ENCODE measurements at places on chromosomes 1 and 21. TPM values are rescaled to one million over a fixed set of nuclear protein-coding genes. Genes with fewer than 3 reads are reported as not detected.
A peak's percentile ranks its signal among the peaks of the same experiment; 100 is the strongest.

- DNase-seq = no peak
Observed at GRCh38 chr1:53077599-53077965, 15.6 kb downstream of the PODN start.

GRCh38 chr1:114152508-114153260, 985 bp downstream of the SYT6 start:
- no peak for DNase-seq

- DNase-seq = no peak
Observed at GRCh38 chr1:207857447-207857846, 53.5 kb downstream of the CD34 start.

DNA sequence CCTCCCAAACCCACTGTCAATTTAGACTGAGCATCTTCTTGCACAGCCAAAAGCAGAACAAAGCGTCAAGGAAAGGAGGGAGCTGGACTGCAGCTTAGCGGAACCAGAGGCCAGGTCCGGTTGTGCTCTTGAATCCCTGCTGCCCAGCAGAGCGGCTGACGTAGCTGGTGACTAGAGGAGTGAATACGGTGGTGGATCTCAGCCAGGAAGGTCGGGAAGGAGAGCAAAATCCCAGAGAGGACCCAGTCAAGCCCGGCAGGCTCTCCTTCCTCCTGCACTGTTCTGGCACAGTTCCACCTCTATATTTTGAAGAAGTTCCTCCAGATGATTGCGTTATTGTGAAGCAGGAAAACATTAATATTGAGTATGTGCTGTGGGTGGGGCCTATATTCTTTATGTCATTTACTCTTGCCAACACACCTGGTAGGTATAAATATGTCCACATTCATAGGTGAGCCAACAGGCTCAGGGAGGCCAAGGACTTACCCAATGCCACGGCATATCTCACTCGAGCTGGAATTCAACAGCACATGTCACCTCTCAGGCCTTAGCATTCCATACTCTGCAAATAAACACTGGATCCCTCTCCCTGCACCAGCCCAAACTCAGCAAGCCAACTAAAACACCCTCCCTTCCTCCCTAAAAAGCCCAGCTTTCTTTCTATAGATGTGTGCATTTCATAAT, 23.6 kb upstream of the ABCB10 start:
- no peak for DNase-seq

GRCh38 chr21:25890001-25890400, 155.2 kb downstream of the GABPA start:
- no peak for DNase-seq

DNA sequence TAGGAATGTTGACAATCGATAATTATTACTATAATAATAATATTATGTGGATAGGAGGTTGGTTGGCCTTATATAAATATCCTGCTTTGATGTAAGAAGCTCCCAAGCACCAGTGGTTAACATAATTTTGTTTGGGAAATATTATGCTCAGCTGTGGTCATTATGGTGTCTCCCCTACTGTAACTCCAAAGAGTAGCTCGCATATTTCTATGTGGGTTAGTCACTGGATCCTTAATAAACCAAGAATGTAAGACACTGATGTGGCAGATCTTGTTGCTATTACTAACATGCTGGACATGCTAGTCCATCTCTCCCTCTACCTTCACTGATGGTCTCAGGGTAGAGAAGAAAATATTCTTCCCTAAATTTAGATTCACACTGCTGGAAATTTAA, 79.2 kb upstream of the RALGPS2 start:
- no peak for DNase-seq

DNA sequence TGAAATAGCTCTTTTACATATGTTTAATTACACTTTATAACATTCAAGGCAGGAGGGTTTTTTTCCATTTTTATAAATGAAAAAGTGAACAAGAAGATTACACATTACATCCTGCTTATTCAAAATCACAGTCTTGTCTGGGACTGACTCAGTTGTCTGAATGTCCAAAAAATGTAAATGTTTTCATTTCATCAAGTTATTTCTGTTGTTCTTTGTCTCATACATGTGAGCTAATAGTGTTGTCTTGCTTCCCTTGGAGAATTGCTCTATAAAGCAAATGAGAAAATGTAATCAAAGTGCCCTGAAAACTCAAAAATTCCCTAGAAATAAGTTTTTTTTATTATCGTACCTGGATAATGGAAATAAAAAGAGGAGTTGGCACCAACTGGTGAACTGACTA, 242.9 kb downstream of the GRIK1 start:
- DNase-seq = no peak

- DNase-seq = no peak
Observed at GRCh38 chr1:5611851-5612250, 380.4 kb downstream of the NPHP4 start.

DNA sequence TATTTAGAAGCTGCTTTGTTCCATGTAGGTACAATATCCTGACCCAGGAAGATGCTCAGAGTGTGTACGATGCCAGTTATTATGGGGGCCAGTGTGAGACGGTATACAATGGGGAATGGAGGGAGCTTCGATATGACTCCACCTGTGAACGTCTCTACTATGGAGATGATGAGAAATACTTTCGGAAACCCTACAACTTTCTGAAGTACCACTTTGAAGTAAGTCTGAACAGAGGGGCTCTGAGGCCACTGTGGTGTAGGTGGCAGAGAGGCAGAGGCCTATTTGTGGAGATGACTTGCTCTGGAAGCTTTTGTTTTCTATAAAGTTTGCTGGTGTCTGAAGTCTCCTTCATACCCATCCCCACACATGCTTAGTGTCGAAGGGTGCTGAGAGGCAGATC, 26.8 kb downstream of the C8A start:
- no peak for DNase-seq

GRCh38 chr1:20589331-20590278, 708 bp downstream of the CDA start:
- no peak for DNase-seq

DNA sequence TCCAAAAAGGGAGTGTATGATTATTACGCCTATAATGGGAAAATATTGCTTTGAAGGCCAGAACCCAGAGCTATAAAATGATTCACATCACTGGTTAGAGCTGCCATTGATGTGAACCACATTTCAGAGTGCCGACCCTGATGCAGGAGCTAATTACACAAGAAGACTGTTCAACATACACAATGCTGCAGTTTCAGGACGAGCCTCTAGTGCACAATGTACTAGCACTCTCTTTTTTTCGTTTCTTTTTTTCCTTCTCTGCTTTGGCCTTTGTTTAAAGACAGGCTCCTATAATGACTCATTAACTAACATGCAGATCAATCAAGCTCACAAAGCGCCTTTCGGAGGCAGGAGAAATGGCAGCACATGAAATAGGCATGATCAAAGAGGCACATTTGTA, 66.0 kb upstream of the HMGB4 start:
- DNase-seq = no peak

- no peak for DNase-seq
Observed at GRCh38 chr1:25566730-25567341, 23.4 kb downstream of the LDLRAP1 start.

GRCh38 chr1:162470216-162470615, 27.4 kb upstream of the UHMK1 start:
- DNase-seq = no peak

DNA sequence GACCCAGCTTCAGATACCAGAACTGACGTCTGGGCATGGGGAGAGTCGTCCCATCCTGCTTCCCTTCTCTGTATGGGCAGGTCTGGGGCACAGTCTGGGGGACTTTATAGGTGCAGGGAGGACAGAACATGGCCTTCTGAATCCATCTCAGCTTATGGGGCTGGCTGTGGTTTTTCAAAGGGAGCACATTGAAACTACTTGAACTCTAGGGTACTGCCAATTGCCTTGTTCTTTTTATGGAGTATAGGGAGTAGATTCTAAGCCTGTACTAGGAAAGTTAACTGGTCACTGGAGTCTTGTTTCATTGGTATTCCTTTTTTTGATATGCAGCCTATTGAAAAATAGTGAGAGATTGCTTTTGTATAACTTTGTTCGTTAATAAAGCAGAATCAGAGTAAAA, 90.2 kb downstream of the ATP5PO start:
- DNase-seq = no peak

DNA sequence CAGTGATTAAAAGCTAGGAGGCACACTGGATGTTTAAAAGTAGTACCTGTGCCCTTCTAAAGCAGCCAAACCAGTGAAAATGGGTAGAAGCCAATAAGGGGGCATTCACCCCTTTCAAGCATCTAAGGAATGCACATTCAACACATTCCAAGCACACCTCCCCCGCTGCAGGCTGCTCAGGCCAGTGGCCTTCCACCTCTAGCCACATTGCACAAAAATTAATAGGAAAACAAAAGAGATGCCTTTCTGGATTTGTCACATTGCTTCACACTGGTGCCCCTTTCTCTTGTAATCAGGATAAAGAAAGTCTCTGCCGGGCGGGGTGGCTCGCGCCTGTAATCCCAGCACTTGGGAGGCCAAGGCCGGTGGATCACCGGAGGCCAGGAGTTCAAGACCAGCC, 834.0 kb downstream of the USP25 start:
- DNase-seq = peak; percentile 81

DNA sequence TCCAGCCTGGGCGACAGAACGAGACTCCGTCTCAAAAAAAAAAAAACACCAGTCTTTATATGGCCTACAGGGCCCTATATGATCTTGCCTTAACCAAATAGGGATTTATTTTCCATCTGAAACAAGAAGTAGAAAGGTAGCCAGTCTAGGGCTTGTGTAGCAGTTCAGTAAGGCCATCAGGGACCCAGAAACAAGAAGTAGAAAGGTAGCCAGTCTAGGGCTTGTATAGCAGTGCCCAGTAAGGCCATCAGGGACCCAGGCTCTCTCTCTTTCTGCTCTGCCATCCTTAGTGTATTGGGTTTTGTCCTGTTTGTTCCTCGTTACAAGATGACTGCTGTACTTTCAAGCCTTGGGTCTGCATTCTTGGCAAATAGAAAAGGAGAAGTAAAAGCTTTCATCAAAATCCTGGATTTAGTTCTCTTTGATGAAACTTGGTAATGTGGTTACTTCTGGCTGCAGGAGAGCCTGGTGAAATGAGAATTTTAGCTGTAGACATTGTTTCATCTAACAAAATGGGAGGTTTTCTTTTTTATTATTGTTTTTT, 46.1 kb downstream of the PKN2 start:
- no peak for DNase-seq

DNA sequence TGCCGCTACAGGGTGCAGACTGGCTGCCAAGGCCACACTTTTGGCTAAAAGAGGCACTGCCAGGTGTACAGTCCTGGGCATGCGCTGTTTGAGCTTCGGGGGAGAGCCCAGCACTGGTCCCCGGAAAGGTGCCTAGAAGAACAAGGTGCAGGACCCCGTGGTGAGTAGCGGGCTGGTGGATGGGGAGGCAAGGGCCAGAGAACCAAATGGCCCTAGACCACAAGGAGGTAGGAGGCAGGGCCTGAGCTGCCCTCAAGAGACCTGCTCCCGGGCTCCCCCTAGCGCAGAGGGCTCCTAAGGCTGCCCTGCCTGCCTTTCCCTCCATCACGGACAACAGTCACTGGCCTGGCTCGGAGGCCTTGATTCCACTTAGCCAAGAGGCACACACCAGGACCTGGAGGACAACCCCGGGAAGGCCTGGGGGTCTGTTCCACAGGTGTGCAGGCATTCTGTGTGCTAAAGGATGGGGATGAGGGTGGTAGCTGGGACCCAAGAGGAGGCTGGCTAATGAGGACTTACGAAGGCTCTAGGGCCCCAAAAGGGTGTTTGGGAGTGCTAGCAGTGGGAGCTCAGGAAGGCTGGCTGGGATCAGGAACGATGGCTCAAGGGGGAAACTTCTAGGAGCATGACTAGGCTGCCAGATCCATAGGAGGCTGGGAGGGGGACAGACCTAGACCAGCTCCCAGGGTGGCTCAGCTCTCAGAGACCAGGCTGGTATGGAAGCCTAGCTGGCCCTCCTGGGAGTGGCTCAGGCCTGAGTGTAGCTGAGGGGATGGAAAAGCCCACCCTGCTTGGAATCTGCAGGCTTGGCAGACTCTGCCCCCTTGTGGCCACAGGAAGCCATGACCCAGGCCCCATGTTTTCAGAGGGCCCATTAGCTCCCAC, 742 bp downstream of the ARTN start:
- DNase-seq = no peak

GRCh38 chr1:59485949-59486348, 189.1 kb downstream of the FGGY start:
- no peak for DNase-seq

- no peak for DNase-seq
Observed at GRCh38 chr1:41282679-41283317, 40.7 kb upstream of the SCMH1 start.

GRCh38 chr1:50417507-50417906, 5.7 kb downstream of the DMRTA2 start:
- no peak for DNase-seq

DNA sequence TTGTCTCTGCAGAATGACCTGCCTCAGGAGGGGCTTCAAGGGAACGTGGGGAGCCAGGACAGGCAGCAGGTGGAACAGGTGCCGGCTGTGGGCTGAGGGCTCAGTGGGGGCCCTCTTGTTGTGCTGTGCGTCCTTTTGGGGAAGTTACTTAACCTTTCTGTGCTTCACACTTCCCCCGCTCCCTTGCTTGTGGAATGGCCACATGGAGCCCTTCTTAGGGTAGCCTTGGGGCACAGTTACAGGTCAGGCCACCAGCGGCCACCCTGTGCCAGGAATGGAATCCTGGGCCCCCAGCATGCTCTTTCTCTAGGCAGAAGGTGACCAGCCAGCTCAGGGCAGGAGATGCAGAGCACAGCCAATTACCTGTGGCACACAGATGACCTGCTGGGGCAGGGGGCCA, 2.6 kb downstream of the IKBKE start:
- no peak for DNase-seq

GRCh38 chr21:44723177-44724131, 12.1 kb upstream of the TSPEAR start:
- DNase-seq = no peak

GRCh38 chr1:235844776-235845175, 21.9 kb downstream of the LYST start:
- no peak for DNase-seq

GRCh38 chr1:115184260-115184950, 95.1 kb upstream of the TSPAN2 start:
- DNase-seq = no peak

Gene LINGO4
- total RNA-seq = not detected

Gene TNFSF4
- 0.35 TPM for total RNA-seq

Gene LAPTM5
- 2.2 TPM for total RNA-seq

Gene TMPRSS15
- not detected for total RNA-seq

Gene CHI3L2
- total RNA-seq = not detected

Gene COG2
- 20.3 TPM for total RNA-seq

Gene MRPL24
- 47.7 TPM for total RNA-seq

Gene SPRR3
- not detected for total RNA-seq

Gene CYP4A22
- not detected for total RNA-seq

Gene HPDL
- total RNA-seq = 2.9 TPM

Gene LRRC7
- total RNA-seq = not detected

Gene SPRR1B
- total RNA-seq = 0.75 TPM

Gene RERE
- total RNA-seq = 18.0 TPM

Gene KRTAP12-2
- total RNA-seq = not detected

Gene SLC44A5
- total RNA-seq = 0.07 TPM

Gene RAB7B
- not detected for total RNA-seq

Gene BCL2L15
- total RNA-seq = 0.14 TPM

Gene DMBX1
- total RNA-seq = not detected

Gene TFF2
- not detected for total RNA-seq

Gene IFI44
- 1.3 TPM for total RNA-seq
